ENCODE measurements at places on chromosomes 16 and 17.
A peak's percentile ranks its signal among the peaks of the same experiment; 100 is the strongest.

- DNase-seq = peak; percentile 75
Measured at GRCh38 chr17:2786176-2786881, 9.9 kb upstream of the RAP1GAP2 start.

DNA sequence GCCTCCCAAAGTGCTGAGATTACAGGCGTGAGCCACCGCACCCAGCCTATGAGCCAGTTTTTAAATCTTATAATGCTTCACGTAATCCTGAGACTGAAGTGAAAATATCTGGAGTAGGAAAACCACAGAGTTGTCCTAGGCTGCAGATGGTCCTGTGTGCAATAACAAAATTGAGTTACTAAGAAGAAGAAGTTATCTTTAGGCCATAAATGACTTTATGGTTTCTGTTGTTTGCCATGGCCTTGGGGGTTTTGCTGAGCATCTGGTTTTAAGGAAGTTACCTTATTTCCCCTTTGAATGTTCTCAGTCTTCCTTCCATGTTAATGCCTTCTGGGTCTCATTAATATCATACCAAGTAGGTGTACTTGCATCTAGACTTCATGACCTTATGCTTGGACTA is 16.5 kb downstream of the NMT1 start:
- no peak for DNase-seq

GRCh38 chr16:1159973-1160772 is 7.3 kb downstream of the CACNA1H start:
- DNase-seq = no peak

- no peak for DNase-seq
Measured at GRCh38 chr17:45428050-45428617, 4.5 kb downstream of the ARHGAP27 start.

DNA sequence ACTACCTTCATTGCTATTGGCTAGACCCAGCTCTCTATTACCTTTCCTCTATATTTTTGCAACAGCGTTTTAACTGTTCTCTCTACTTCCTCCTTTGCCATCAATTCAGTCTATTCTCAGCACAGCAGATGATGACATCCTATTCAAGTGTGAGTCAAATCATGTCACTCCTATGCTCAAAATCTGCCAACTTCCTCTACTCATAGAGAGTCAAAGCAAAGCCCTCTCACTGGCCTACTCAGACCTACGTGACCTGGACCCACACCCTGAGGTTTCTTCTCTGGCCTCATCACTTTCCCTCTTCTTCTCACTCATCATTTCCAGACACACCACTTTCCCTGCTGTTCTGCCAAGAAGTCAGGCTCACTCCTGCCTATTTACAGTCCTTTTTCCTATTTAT is 289.0 kb upstream of the AXIN2 start:
- no peak for DNase-seq

DNA sequence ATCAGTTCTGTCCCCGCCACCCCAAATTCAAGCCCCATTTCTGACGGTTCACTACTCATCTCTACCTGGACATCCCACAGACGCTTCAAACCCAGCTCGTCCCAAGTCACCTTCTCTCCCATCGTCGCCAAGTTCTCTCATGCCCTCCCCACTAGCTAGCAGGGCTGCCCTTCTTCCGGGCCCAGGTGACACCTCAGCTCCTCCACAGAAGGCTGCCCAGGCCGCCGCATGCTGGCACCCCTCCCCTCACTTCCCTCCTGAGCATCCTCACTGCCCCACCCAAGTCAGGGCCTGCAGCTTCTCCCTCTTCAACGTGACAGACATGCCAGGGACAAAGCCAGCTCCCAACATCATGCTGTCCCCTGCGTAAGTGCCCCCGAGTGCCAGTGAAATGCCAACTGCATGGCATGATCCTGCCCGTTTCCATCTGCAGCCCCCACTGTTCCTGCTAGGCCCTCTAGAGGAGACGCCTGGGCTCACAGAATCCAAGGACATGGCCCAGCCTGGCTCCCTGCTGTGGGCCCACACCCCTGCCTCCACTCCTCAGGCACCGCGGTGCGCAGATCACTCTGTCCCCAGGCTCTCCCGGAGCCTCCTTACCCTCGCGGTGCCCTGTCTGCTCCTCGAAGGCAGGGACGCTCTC is 5.9 kb downstream of the CYB561 start:
- DNase-seq = no peak

GRCh38 chr16:70696952-70697593 is 11.2 kb upstream of the MTSS2 start:
- no peak for DNase-seq

DNA sequence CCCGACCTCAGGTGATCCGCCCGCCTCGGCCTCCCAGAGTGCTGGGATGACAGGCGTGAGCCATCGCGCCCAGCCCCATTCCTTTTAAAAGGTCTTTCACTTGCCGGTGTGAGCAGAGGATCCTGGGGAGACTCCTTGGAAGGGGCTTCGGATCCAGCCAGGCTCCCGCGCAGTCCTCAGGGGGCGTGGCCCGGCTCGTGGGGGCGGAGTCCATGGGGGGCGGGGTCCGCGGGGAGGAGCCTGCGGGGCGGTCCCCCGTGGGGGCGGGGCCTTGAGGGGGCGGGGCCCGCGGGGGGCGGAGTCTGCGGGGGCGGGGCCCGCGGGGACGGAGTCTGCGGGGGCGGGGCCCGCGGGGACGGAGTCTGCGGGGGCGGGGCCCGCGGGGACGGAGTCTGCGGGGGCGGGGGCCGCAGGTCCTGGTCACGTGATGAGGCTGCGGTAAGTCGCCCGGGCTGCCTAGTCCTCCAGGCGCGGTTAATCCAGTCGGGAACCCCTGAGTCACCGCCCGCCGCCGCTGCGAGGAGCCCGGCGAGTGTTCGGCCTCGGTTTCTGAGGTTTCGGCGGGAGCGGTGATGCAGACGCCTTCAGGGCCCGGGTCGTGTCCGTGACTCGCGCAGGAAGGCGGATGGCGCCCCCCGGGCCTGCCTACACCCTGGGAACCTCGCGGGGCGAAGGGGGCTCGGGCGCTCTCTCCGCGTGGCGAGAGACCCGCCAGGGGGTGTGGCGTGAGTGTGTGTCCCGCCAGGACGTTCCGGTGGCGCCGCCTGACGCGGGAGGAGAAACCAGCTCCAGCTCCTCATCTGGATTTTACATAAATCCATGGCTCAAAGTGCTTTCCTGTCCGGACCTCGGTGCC is 23.6 kb upstream of the ABR start:
- no peak for DNase-seq

DNA sequence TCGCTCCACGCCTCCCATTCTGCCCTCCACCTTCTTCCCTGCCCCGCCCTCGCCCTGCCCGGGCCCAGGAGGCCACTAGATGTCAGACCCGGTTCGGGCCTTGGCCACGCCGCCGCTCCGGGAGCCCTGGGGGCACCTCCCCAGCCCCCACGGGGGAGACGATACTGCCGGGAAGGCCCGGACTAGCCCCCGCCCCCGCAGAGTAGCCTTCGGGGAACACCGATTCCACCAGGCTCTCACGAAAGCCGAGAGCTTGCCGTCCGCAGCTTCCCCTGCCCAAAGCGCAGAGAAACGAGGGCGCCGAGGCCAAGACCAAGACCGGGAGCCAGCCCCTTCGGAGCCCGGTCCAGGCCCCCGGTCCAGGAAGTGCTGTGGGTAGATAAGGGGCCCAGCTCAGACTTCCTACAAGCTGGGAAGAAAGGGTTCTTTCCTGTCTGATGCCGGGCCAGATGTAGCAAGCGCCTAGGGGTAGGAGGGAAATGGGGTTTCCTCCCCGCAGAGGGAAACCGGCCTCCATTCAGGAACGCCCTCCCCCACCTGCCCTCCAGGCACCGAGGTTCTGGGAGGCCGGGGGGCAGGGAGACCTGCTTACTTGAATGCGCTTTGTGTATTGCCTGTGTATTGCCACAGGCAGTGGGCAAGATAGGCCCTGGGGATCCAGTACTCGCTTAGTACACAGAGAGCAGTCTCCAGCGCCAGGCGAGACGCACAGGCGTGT is 806 bp upstream of the CYB561 start:
- no peak for DNase-seq

DNA sequence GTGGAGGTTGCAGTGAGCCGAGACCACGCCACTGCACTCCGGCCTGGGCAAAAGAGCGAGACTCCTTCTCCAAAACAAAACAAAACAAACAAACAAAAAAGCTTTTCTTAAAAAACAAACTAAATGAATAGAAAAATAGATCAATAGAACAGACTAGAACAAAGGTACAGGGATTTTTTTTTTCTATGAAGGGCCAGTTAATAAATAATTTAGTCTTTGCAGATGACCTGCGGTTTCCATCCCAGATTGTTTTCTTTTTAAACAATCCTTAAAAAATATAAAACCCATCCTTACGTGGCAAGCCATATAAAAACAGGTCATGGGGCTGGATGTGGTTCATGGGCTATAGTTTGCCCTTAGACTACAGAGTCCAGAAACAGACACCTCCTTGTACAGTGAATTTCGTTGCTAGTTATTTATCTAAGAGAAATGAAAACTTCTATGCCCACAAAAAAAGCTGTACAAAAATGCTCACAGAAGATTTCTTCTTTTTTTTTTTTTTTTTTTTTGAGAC is 45.4 kb downstream of the CREBBP start:
- DNase-seq = no peak

DNA sequence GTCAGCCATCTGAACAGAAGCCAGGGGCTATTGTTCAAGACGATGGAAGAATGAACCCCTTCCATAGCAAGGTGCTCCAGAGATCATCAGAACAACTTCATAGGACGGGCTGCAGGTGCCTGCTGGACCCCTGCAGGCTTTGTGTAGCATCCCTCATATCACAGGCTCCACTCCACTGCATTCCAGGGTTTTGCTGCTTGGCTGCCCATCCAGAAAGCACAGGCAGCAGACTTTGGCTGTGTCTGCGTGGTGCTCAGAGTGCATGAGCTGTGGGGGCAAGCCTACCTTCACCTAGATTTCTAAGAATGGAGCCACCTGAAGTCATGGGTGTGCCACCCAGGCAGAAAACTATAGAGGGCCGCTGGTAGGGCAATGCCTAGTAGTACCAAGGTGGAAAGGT is 93.9 kb upstream of the NLRP1 start:
- DNase-seq = no peak

DNA sequence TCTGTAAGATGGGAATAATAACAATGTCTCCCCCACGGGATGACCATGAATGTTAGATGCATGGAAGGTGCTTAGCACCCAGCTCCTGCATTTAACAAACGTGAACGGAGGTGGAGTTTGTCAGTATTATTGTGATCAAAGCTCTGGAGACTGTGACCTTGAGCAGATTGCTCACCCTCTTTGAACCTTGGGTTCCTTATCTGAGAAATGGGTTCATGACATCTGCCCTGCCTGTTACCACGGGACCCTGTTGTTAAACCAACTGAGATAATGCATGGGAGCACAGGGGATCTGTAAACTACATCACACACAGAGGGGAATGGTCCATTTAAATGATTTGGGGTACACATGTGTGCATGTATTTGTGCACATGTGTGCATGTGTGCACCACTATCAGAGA is 29.6 kb downstream of the MRM1 start:
- DNase-seq = no peak

DNA sequence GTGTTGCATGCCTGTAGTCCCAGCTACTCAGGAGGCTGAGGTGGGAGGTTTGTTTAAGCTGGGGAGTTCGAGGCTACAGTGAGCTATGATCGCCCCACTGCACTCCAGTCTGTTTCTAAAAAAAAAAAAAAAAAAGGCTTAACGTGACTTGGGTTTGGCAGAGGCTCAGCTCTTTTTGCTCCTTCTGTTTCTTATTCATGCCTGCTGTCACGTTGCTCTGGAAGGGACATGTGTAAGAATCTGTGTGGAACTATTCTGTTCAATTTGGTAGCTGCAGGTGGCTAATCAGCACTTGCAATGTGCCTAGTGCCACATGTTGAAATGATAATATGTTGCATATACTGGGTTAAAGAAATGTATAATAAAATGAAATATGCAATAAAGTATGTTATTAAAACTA is 20.9 kb upstream of the SYT17 start:
- no peak for DNase-seq

- DNase-seq = no peak
Measured at GRCh38 chr17:4130715-4131114, 12.1 kb downstream of the ZZEF1 start.

GRCh38 chr16:80610481-80611156 is 69.8 kb downstream of the DYNLRB2 start:
- DNase-seq = no peak

GRCh38 chr17:55527540-55528118 is 16.4 kb upstream of the SMIM36 start:
- DNase-seq = no peak

GRCh38 chr17:74192950-74193781 is 10.3 kb upstream of the RPL38 start:
- DNase-seq = no peak

DNA sequence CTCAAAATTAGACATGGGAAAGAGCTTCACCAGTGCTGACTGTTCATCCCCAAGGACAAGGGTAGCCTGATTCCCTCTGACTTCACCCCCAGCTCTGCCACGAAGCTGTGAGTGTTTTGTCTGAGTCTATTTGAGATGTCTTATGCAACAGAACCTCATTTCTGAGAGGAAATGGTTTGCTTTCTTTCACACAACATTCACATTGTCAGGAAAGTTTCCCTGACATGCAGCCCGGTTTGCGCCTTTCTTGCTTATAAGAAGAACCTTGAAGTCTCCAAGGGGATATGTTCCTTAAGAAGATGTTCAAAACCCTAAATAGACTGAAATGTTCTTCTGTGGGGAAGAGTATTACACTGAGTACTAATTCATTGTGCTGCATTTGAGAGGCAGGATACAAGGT is 300.5 kb upstream of the CCL2 start:
- DNase-seq = no peak

- DNase-seq = no peak
Measured at GRCh38 chr17:41407226-41407625, 9.8 kb upstream of the KRT31 start.

DNA sequence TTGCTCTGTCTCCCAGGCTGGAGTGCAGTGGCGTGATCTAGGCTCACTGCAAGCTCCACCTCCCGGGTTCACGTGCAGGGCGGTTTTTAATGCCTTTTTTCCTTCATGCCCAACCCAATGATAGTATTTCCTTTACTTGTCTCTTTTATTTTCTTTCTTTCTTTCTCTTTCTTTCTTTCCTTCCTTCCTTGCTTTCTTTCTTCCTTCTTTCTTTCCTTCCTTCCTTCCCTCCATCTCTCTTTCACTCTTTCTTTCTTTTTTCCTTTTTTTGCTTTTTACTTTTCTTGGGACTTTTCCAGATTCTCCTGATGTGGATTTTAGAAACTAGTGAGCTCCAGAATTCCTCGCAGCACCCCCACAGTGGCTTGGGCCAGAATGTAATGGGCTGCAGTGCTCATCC is 3.1 kb downstream of the MYH3 start:
- no peak for DNase-seq

Measured in iPS DF 19.7 (cell line).